Hepatocyte (in vitro differentiated cells): ENCODE measurements at places on chromosomes 5 and 9. TPM values are rescaled to one million over a fixed set of nuclear protein-coding genes. Genes with fewer than 3 reads are reported as not detected.

The CDH9 gene
- 0.53 and 2.2 TPM in 2 replicates for total RNA-seq

The SLC1A1 gene
- 50.7 and 52.9 TPM in 2 replicates for total RNA-seq

The SLCO6A1 gene
- 0.52 and 1.2 TPM in 2 replicates for total RNA-seq

The CSF1R gene
- total RNA-seq: 4.5 and 4.7 TPM in 2 replicates

The ACSL6 gene
- total RNA-seq: 1.2 and 2.4 TPM in 2 replicates

The SLC36A3 gene
- total RNA-seq: not detected in 2 replicates

The LCN1 gene
- total RNA-seq: not detected in 2 replicates

The OR1J2 gene
- total RNA-seq: not detected in 2 replicates

The TMEM8B gene
- 7.5 and 12.3 TPM in 2 replicates for total RNA-seq

The GRM6 gene
- total RNA-seq: not detected in 2 replicates

The PCDHB14 gene
- 3.9 and 4.3 TPM in 2 replicates for total RNA-seq

The ZFP2 gene
- 1.4 and 2.2 TPM in 2 replicates for total RNA-seq

The ENHO gene
- 1.5 and 1.6 TPM in 2 replicates for total RNA-seq

The KIAA1958 gene
- 9.1 and 10.1 TPM in 2 replicates for total RNA-seq

The LCN2 gene
- 5.3 and 14.3 TPM in 2 replicates for total RNA-seq

The PKD2L2 gene
- total RNA-seq: not detected in 2 replicates

The PLAC8L1 gene
- total RNA-seq: 1.5 TPM in 1 of 2 replicates, not detected in the other

The KIF24 gene
- 1.3 and 1.8 TPM in 2 replicates for total RNA-seq

The SREK1 gene
- total RNA-seq: 67.8 and 91.9 TPM in 2 replicates

The MYORG gene
- total RNA-seq: 30.0 and 32.2 TPM in 2 replicates

The MYMK gene
- not detected in 2 replicates for total RNA-seq

The SPTAN1 gene
- total RNA-seq: 182 and 184 TPM in 2 replicates

The WWC1 gene
- 22.6 and 27.6 TPM in 2 replicates for total RNA-seq

The IFNK gene
- total RNA-seq: not detected in 2 replicates

The PLPP7 gene
- 0.20 TPM in 1 of 2 replicates, not detected in the other for total RNA-seq

The PCDHGA11 gene
- total RNA-seq: 1.8 and 2.7 TPM in 2 replicates

The NEUROG1 gene
- not detected in 2 replicates for total RNA-seq

The IL4 gene
- not detected in 2 replicates for total RNA-seq

The GNA14 gene
- total RNA-seq: 1.5 and 3.1 TPM in 2 replicates

The SIGMAR1 gene
- total RNA-seq: 126 and 141 TPM in 2 replicates

The POC5 gene
- total RNA-seq: 19.2 and 19.5 TPM in 2 replicates

The GLDC gene
- total RNA-seq: 18.4 and 26.6 TPM in 2 replicates

The CDC25C gene
- total RNA-seq: 2.3 and 3.7 TPM in 2 replicates

The PCDHA9 gene
- 1.5 and 2.5 TPM in 2 replicates for total RNA-seq

The TAF11L14 gene
- total RNA-seq: not detected in 2 replicates

The TAF11L3 gene
- total RNA-seq: not detected in 2 replicates

The MCC gene
- 22.0 and 31.5 TPM in 2 replicates for total RNA-seq

The RELL2 gene
- 7.6 and 16.9 TPM in 2 replicates for total RNA-seq

The SMIM33 gene
- not detected in 2 replicates for total RNA-seq

The LIX1 gene
- total RNA-seq: 4.7 and 6.2 TPM in 2 replicates

The NOTCH1 gene
- 4.3 and 6.5 TPM in 2 replicates for total RNA-seq

The EIF4EBP3 gene
- 2.7 and 3.5 TPM in 2 replicates for total RNA-seq

The SELENOP gene
- total RNA-seq: 5,946 and 6,524 TPM in 2 replicates

The EGFLAM gene
- 4.4 and 9.0 TPM in 2 replicates for total RNA-seq

The SLC34A1 gene
- 0.12 TPM in 1 of 2 replicates, not detected in the other for total RNA-seq

The ZNF608 gene
- 28.5 and 30.0 TPM in 2 replicates for total RNA-seq

The DOLPP1 gene
- total RNA-seq: 16.2 and 23.8 TPM in 2 replicates

The ARL14EPL gene
- total RNA-seq: 0.07 TPM in 1 of 2 replicates, not detected in the other
